Cardiac atrium fibroblast (primary cell): ENCODE measurements at places on chromosomes 16 and 17. TPM values are rescaled to one million over a fixed set of nuclear protein-coding genes. Genes with fewer than 3 reads are reported as not detected.

SSTR5 gene
- total RNA-seq, result 1.4 TPM in 1 of 2 replicates, not detected in the other

KRT27 gene
- total RNA-seq, result not detected in 2 replicates

SOST gene
- not detected in 2 replicates for total RNA-seq

TMEM114 gene
- not detected in 2 replicates for total RNA-seq

PDIA2 gene
- 0.18 and 0.32 TPM in 2 replicates for total RNA-seq

RGS9 gene
- 2.5 and 4.5 TPM in 2 replicates for total RNA-seq

KRT24 gene
- not detected in 2 replicates for total RNA-seq

C16orf46 gene
- total RNA-seq, result 0.18 and 0.32 TPM in 2 replicates

TIGD7 gene
- 2.5 and 2.8 TPM in 2 replicates for total RNA-seq

RUNDC3A gene
- total RNA-seq, result not detected in 2 replicates

NEUROD2 gene
- total RNA-seq, result not detected in 2 replicates

TBC1D3G gene
- not detected in 2 replicates for total RNA-seq

MYH13 gene
- total RNA-seq, result 0.16 TPM in 1 of 2 replicates, not detected in the other

RNU2-1 gene
- total RNA-seq, result not detected in 2 replicates

AANAT gene
- total RNA-seq, result 0.49 TPM in 1 of 2 replicates, not detected in the other

USP7 gene
- total RNA-seq, result 35.2 and 48.0 TPM in 2 replicates

EPX gene
- not detected in 2 replicates for total RNA-seq

CCL11 gene
- 0.18 and 2.4 TPM in 2 replicates for total RNA-seq

SGSM2 gene
- 24.8 and 39.5 TPM in 2 replicates for total RNA-seq

TEKT1 gene
- total RNA-seq, result not detected in 2 replicates

KCNH4 gene
- not detected in 2 replicates for total RNA-seq

RHOT2 gene
- total RNA-seq, result 48.6 and 67.3 TPM in 2 replicates

ATP2C2 gene
- not detected in 2 replicates for total RNA-seq

TBC1D3C gene
- 0.54 TPM in 1 of 2 replicates, not detected in the other for total RNA-seq

SHBG gene
- total RNA-seq, result 1.6 TPM in 1 of 2 replicates, not detected in the other

ZFP3 gene
- total RNA-seq, result 0.72 and 0.81 TPM in 2 replicates

ACD gene
- 13.0 and 25.4 TPM in 2 replicates for total RNA-seq

PROCA1 gene
- total RNA-seq, result under 0.01 TPM in 1 of 2 replicates, not detected in the other

PRAC1 gene
- total RNA-seq, result not detected in 2 replicates

PSMD11 gene
- total RNA-seq, result 44.4 and 51.2 TPM in 2 replicates

NXPH3 gene
- 0.16 and 0.36 TPM in 2 replicates for total RNA-seq

NPIPA7 gene
- 3.1 and 19.9 TPM in 2 replicates for total RNA-seq

CDIP1 gene
- total RNA-seq, result 22.9 and 23.8 TPM in 2 replicates

MPV17L gene
- total RNA-seq, result 0.18 and 0.81 TPM in 2 replicates

SOX15 gene
- total RNA-seq, result not detected in 2 replicates

SYT17 gene
- 0.65 TPM in 1 of 2 replicates, not detected in the other for total RNA-seq

CFAP52 gene
- 0.97 TPM in 1 of 2 replicates, not detected in the other for total RNA-seq

C16orf96 gene
- total RNA-seq, result not detected in 2 replicates

TBC1D28 gene
- total RNA-seq, result not detected in 2 replicates

ABCC11 gene
- total RNA-seq, result not detected in 2 replicates

TMC5 gene
- not detected in 2 replicates for total RNA-seq

MYO1D gene
- total RNA-seq, result 10.5 and 20.2 TPM in 2 replicates
